Hematopoietic multipotent progenitor cell treated with erythropoietin and hydrocortisone succinate and interleukin-3 and kit ligand, for 6 days (in vitro differentiated cells): ENCODE measurements at places on chromosomes 4 and X.

GRCh38 chrX:128800138-128800537 is 723.2 kb downstream of the SMARCA1 start:
- peak; percentile 3 for DNase-seq

- no peak for DNase-seq
Observed at GRCh38 chr4:3724319-3725231, 41.6 kb upstream of the ADRA2C start.

GRCh38 chrX:53437206-53437605 is 3.0 kb upstream of the HSD17B10 start:
- DNase-seq = no peak

DNA sequence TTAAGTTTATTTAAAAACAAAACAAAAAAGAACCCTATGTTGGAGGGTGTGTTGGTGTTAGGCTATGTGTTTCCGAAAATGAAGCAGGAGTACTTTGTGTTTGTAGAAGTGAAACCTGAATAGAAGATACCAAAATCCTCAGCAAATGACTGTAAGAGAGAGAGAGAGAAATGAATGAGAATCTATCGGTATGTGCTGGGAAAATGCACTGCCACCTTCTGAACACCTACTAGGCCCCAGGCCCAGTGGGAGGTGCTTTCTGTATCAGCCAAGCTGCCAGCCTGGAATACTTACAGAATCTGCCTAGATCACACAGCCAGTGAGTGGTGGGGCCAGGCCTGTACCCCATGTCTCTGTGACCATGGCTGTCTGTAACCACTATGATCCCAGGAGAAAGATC is 14.9 kb upstream of the PIM2 start:
- no peak for DNase-seq

DNA sequence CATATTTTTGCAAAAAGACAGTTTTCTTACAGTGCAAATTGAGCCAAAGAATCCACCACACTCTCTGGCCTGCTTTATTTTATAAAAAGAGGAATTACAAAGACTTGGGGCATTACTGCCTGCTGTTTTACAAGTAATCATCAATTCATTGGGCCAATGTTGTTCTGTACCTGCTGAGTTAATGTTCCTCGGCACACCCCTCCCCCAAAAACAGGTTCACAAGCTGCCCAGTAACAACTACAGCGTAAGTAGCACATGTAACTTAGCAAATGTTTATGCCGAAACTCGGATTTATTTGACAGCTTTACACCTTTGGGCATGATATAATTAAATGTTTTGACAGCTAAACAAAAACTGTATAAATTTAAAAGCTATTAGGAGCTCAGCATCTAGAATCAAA is 214.6 kb upstream of the MAB21L2 start:
- no peak for DNase-seq

GRCh38 chr4:7778510-7779431 is 160.9 kb downstream of the AFAP1 start:
- DNase-seq = no peak

DNA sequence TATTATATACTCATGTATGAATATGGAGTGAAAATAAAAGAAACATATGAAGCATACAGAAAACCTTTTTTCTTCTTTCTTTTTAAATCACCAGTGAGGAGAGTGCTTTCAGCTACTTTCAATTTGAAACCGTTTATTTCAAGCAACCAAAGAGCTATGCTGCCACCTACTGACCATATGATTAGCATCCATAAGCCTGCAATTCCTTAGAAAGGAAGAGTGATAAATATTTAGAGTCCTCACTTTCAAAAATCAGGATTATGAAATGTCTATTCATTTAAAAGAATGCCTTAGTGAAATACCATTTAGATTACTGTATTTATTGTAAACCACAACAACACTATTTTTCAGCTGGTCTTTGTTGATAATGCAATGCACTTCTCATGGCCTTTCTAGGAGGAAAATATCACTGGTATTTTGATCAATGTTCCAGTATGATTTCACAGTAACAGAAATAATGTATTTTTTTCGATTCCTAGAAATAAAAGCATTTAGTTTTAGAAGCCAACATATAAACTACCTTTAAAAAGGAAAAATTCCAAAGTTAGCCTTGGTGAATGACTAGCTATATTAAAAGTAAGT is 667.6 kb downstream of the PCDH18 start:
- peak; percentile 89 for DNase-seq

DNA sequence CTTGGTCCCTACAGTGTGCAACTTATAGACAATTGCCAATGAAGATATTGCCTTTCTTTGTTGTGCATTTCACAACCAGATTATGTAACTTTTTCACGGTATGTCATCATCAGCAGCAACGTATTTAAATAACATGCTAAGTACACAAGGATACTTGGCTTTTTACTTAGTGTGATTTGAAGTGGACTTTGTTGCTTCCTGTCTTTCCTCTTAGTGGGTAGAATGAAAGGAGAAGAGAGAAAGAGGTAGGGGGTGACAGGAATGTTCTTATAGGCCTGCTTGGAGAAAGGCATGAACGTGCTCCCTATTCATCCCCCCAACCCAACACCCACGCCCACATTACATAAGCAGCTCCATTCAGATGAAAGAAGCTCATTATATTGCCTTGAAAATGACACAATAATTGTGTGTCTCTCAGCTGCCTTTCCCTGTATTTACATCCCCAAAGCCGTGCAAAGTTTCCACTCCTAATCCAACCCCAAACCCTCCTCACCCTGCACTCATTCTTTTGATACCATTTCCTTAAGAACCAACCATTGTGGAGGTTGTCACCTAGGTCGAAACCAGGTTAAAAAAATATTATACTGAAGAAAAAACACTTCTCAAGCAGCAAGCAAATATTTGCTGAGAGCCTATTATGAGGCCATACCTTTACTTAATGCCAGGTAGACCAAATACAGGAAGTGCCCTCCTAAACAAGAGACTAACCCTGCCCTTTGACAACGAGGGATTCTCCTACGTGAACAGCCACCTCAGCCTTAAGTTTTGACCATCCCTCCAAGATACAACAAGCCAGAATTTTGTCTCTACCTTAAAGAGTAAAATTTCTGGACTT is 25.2 kb upstream of the GK start:
- DNase-seq = no peak
